ENCODE measurements at places on chromosomes 11 and 22.

DNA sequence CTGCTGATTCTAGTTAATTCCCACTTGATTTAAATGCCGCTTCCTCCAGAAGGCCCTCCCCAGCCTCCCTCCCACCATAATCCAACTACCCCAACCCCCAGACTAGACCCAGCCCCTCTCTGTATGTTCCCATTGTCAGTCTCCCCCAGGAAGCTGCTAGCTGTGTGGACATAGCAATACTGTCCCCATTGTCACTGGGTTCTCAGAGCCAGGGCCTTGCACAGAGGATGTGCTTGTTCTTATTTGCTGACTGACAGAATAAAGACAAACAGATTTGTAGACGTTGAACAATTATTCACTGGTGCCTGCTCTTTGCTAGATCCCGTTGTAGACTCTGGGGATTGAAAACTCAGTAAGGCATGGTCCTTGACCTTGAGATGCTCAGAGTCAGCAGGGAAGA is 45.7 kb upstream of the NAV2 start:
- peak; percentile 67 for DNase-seq

GRCh38 chr22:18156878-18157713 is 7.1 kb downstream of the USP18 start:
- peak; percentile 75 for DNase-seq

GRCh38 chr11:45305874-45306623 is 19.9 kb upstream of the SYT13 start:
- DNase-seq: no peak

DNA sequence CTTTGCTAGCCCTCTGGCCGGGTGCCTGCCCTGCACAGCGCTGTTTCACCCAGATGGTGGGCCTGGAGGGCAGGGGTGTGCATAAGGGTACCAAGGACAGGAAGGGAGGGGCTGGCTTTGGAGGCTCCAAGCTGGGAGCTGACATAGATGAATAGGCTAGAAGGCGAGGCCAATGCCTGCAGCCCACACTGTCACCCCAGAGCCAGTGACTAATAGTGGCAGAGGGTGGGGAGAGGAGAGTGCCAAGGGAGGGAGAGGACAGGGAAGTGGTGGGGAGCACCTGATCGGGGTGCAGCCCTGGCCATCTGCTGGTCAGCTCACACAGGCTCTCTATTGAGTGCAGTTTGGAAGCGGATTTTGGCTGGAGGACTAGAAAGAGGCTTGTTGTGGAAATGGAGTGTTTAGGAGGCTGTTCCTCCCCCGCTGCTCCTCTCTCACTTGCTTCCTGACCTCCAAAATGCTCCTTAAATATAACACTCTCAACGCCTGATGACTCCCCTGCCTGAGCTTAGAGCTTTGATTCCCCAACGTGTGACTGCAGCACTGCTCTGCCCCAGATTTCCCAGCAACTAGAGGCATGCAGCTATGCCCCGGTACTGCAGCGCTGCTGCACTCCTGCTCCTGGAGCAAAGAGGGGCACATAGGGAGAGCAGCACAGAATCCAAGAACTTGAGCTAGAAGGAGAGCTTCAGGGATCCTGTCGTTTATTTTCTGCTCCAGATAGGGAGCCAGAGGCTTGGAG is 89.2 kb downstream of the GRAMD1B start:
- DNase-seq: no peak

- no peak for DNase-seq
Measured at GRCh38 chr11:115126515-115127208, 377.6 kb downstream of the CADM1 start.

DNA sequence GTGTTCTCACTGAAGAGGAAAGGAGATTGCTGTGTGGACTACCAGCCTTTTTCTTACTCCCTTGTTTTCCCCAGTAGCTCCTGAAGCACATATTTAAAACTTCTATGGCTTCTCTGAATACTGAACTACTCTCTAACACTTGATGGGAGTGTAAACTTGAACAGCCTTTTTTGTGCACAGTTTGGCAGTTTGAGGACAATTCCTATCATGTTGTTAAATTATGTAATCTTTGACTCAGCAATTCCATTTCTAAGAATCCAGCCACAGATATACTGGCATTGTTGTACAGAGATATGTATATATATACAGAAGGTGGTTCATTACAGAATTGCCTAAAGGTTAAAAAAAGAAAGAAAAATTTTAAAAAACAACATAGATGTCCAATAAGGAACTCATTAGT is 47.1 kb upstream of the EED start:
- DNase-seq: no peak

- no peak for DNase-seq
Measured at GRCh38 chr22:42376711-42377554, 55.3 kb downstream of the NFAM1 start.

GRCh38 chr11:70193411-70194292 is 9.4 kb upstream of the FADD start:
- no peak for DNase-seq

DNA sequence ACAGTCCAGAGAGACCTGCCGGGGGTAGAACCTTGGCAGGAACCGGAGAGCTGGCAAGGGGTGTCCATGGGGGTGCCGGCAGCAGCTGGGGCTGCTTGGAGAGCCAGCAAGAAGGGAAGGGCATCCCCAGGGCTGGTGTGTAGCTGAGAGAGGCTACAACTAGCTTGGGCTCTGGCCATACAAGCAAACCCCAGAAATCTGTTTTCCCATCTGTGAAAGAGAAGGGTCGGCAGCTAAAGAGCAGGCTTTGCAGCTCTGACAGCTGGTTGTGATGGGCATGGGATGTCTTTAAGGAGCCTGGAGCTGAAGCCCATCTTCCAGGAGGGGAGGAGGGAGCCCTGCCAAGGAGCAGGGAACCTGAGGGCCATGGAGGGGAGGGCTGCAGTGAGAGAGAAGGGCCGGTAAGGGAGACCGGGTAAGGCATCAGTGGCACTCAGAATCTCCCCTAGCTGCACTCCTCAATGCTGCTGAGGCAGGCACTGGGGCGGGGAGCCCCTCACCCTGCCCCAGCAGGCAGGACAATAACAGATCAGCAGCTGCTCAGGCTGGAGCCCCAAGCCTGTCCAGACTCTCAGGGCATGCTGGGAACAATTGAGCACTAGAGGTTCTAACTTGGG is 3.9 kb downstream of the CHST1 start:
- DNase-seq: peak; percentile 53

Data from posterior cingulate gyrus (tissue), 11 donors.